Caco-2 (cell line): ENCODE measurements at places on chromosomes 7 and 10.

- DNase-seq, result no peak
Measured at GRCh38 chr7:38382684-38383083, 109.2 kb upstream of the TARP start.

DNA sequence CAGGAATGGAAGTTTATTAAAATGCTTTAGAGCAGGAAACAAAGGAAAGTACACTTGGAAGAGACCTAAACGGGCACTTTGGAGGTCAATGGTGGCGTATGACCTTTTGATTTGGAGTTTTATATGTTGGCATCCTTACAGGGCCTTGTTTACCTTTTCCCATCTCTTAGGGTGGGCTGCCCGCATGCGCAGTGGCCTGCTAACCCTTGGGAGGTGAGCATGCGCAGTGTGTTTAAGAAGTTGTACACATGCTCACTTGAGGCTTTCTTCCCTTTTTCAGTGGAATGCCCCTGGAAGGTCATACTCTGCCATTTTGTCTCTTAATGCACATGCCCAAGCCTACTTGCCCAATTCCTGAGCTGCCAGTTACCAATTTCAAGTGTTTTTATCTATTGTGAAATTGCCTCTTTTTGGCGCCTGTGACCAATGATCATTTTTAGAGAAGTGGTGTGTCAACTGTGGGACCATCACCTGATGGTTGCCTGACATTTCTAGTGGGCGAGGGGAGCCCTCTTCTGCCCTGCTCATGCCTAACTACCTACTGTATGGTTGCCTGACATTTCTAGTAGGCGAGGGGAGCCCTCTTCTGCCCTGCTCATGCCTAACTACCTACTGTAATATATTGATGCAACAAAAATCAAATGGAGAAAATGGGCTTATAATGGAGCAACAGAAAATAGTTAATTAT lies 138.0 kb downstream of the PPP1R9A start:
- DNase-seq, result peak; percentile 63

DNA sequence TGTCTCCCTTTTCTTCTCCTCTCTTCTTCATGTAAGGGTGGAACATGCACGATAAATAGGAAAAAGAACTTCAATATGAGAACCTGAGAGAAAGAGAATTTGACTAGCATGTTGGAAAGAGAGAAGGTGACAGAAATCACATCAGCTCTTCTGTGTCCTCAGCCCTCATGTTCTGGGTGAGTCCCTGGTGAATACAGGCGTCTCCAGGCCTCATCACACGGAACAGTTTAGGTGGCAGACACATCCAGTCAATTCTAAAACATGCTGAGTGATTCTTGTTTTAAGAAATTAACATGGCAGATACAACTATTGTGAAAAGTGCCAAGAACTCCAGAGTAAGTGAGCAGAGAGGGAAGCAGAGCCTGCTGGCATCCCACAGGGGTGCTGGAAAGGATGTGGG lies 96.1 kb downstream of the FAM107B start:
- no peak for DNase-seq

DNA sequence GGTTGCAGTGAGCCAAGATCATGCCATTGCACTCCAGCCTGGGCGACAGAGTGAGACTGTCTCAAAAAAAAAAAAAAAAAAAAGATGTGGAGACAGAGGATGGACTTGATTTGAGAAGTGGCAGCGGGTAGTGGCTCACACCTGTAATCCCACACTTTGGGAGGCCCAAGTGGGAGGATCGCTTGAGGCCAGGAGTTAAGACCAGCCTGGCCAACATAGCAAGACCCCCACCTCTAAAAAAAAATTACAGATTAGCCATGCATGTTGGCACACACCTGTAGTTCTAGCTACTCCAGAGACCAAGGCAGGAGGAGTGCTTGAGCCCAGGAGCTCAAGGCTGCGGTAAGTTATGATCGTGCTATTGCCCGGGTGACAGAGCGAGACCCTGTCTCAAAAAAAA lies 24.3 kb upstream of the ASCC1 start:
- no peak for DNase-seq

DNA sequence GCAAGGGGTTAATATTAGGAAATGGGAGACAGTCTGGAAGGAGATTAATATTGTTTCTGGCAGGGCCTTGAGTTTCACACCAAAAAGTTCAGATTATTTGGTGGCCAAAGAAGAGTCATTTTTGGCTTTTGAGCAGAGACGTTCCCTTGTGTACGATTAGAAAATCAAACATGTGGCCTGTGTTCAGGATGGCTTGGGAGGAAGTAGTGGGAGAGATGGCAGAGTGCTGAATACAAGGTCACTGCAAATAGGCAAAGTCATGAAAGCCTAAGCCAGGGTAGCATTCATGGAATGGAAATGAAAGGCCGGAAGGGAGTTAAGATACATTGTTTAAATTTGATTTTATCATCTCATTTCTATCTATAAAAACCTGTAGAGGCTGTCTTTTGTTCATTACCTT lies 9.5 kb upstream of the GGCT start:
- DNase-seq, result no peak

DNA sequence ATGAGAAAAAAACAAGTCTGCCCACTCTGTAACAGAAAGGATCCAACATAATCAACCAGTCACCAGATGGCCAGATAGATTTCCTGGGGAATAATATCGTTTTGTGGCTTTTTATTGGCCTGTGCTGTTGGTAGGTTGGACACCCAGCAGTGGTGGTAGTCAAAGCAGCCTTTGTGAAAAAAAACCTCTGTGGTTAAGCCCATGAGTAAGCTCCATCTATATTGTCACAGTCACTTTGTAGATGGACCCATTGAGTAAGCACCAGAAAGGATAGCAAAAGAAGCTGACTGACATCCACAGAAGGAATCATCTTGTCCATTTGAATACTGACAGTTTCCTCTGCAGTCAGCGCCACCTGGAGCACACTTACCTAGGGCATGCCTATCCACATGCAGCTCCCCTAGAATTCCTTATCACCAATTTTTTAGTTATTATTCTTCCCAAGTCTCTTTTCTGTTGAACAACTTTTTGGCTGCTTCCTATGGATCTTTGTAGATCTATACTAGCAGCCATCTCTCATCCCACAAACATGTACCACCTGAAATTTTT lies 96.9 kb downstream of the IQUB start:
- no peak for DNase-seq

DNA sequence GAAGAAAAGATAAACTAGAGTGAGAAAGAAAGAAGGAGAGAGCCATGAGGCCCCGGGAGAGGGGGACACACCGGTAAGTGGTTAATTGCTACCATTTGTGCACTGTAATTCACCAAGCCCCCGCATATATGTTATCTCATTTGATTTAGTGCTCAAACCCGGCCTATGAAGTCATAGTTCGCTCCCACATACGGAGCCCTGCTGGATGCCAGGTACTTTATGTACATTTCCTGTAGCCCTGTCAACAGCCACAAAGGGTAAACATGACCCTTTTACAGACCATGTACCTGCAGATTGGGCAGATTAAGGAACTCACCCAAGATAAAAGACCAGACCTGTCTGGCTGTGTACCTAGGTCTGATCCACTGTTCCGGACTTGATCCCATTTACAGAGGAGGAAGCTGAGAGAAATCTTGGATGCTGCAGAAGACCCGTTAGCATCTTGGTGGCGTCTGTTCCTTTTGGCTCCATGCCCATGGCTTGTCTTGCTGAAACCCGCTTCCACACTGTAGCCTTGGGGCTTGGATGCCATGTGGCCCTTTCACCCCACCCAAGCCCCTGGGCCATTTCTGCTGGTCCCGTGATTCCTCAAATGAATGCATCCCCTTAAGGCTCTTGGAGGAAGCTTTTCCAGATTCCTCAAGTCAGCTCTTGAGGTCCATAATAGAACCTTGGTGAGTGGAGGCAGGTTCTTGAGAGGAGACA lies 32.3 kb downstream of the FAM241B start:
- no peak for DNase-seq

DNA sequence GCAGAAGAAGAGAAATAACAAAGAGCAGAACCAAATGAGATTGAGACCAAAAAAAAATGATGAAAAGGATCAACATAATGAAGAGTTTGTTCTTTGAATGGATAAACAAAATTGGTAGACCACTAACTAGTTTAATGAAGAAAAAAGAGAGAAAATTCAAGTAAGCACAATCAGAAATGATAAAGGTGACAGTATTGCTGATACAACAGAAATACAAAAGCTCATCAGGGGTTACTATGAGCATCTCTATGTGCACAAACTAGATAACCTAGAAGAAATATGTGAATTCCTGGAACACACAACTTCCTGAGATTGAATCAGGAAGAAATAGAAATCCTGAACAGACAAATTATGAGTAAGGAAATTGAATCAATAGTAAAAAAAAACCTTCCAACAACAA lies 157.1 kb downstream of the ZEB1 start:
- DNase-seq, result no peak

- DNase-seq, result peak; percentile 26
Measured at GRCh38 chr10:70090013-70090412, 37.4 kb downstream of the MACROH2A2 start.

DNA sequence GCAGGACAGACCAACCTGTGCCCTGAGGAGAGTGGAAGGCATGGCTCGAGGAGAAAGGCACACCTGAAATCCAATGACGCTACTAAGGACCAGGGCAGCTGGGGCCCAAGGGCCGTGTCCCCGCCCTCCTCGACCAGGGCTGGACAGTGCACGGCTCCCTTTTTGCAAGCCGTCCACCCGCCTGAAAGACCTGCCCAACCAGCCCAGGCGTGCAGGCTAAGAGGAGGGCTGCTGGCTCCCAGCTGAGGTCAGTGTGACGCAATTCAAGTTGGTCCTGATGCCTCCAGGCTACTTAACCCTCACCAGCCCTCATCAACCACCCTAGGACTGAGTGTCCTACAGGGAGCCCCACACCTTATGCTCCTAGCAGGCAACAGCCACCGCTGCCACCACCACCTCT lies 69.3 kb downstream of the DLG5 start:
- DNase-seq, result peak; percentile 86

DNA sequence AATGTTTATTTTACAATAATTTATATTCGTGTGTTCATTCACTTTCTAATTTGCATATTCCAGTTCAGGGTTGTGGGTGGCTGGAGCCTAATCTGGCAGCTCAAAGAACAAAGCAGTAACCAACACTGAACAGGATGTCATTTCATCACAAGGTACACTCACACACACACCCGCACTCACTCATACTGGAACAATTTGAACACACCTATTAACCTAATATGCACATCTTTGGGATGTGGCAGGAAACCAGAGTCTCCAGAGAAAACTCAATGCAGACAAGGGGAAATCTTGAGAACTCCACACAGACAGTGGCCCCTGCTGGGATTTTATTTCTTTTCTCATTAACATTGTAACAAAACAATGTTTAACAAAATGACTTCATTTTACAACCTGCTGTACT lies 97.4 kb downstream of the TWIST1 start:
- DNase-seq, result no peak

GRCh38 chr10:56231436-56231835 lies 129.6 kb downstream of the ZWINT start:
- no peak for DNase-seq

- no peak for DNase-seq
Measured at GRCh38 chr7:156907656-156908055, 14.7 kb upstream of the LMBR1 start.

DNA sequence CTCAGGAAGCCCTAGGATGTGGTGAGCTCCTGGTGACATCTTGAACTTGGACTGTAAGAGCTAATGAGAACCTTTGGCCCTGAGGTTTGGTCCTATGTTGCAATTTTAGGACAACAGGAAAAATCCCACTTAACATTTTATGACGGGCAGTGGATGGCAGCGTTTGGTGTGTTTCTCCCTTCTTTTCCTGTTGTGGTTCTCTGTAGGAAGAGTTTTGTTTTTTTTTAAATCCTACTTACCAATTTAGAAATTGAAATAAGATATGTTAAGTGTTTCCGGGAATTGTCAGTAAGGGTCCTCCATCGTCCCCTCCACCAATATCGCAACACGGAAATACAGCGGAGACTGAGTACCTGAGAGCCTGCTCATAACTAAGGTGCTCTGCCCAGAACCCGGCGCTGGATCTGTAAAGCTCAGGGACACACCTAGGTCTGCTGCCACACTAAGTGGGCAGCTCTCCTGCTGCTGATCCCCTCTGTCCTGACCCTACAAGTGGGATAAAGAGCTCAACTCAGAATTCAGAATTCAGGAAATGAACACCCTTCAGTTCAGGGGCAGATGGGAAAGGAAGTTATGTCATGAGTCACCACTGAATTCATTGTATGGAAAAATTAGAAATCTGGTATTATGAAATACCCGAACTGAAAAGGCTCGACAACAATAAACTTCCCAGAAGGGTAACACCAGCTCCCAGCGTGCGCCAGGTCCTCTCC lies 9.1 kb upstream of the PROSER2 start:
- no peak for DNase-seq

DNA sequence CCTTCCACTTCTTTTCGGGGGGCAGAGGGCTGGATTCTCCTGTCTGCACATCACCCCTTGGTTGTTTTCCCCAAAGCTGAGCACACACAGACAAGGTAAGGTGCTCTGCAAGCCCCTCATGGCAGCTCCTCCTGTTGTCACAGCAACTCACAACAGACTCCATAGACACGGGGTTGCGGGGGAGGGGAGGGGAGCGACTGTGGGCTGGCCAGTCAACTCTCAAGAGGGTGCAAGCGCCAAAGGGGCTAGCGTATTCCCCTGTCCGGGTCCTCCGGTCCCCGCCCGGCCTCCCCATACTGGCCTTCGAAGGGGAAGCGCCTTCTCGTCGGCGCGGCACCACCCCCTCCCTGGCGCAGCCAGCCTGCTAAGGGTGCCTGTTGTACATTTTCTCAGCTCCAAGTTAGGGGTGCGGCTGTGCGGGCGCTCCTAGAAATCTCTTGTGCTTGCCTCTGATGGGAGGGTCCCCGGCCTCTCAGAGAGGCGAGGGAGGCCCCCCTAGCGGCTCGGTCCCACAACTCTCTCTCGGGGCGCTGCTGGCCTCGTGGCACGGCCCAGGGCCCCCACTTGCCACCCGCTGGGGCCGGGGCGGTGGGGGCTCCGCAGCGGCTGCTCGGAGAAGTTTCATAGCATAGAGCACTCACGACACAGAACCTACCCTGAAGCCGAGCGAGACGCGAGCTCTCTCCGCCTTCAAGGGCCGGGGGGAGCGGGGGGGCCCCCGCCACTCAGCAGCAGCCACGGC lies 498 bp downstream of the RHOBTB1 start:
- DNase-seq, result peak; percentile 58
